Stimulated activated naive CD8-positive, alpha-beta T cell treated with anti-CD3 and anti-CD28 coated beads, Interleukin-15, amount 100 ng/mL, for 72 hours (primary cell): ENCODE measurements at places on chromosomes 7 and 10.

- peak; percentile 34 for DNase-seq
Measured at GRCh38 chr7:144820552-144820951, 15.3 kb downstream of the TPK1 start.

GRCh38 chr10:132445516-132446194 lies 48.7 kb downstream of the PWWP2B start:
- no peak for DNase-seq

DNA sequence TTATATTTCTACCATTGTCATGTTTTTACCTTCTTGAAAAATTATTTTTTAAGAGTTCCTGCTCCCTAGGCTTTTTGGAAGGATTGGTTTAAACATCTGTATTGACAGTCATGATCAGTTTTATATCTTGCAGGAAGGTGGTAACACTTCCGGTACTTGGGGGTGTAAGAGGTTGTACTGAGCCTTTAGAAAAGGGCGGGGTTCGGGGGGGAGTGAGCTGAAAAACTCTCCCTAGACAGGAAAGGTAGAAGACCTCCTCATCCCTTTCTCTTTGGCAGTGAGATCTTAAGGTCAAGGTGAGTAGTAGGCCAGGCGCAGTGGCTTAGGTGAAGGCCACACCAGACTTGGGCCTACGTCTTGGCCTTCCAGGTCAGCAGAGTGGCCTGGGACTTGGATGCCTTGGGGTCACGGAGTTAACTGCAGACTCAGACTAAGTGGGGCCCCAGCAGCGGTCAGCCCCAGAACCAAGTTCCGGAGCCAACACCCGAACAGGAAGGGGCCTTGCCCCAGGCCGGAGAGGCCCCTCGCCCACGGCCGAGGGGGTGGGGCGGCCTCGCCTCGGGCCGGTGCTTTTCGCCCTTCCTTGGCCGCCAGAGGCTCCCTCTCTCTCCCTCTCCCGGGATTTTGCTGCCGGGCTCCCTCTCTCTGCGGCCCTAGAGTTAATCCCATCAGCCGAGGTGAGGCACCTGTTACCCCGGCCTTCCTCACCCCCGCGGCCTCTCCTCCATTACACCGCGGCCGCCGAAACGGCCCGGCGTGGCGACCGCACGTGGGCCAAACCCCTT lies at the start of gene PPP1R9A:
PPP1R9A (plus strand) TSS at position 569 of the 785 bp plus-strand sequence. CDS start 2,520 bp downstream, outside the sequence.
- no peak for DNase-seq

DNA sequence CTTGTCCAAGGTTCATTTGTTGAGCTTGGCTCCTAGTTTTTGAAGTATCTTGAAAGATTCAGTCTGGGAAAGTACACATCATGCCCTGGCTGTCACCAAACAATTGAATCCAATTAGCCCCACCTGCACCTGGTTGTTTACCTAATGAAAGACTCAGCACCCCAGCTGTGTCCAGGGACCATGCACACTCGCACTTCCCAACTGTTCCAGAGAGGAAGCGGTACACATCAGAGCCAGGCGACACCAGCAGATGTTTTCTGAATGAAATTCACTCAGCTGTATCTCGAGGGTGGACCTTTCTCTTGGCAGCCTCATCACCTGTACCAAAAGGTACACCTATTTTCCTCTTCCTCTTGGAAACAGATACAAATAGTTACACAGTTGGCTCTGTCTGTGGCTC lies 216.4 kb upstream of the LRGUK start:
- no peak for DNase-seq

DNA sequence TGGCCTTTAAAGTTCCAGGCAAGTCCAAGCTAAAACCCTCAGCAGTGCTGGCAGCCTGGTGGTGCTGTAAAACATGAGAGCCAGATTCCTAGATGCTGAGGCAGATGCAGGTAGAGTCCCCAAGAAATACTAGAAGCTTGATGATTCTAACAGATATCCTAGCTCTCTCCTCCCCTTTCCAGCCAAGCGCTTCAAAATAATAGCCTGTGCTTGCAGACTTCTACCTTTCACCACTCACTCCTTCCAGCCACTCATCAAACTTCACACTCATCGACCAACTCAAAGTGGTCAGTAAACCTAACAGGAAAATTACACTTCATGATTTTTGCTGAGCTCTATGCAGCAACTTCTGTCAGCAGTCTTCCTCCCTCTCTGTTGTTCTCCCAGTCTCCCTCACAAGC lies 50.2 kb downstream of the LMBR1 start:
- no peak for DNase-seq

- no peak for DNase-seq
Measured at GRCh38 chr7:96199421-96199820, 122.5 kb downstream of the SLC25A13 start.

- DNase-seq, result no peak
Measured at GRCh38 chr10:127193125-127193524, 3.3 kb downstream of the INSYN2A start.

DNA sequence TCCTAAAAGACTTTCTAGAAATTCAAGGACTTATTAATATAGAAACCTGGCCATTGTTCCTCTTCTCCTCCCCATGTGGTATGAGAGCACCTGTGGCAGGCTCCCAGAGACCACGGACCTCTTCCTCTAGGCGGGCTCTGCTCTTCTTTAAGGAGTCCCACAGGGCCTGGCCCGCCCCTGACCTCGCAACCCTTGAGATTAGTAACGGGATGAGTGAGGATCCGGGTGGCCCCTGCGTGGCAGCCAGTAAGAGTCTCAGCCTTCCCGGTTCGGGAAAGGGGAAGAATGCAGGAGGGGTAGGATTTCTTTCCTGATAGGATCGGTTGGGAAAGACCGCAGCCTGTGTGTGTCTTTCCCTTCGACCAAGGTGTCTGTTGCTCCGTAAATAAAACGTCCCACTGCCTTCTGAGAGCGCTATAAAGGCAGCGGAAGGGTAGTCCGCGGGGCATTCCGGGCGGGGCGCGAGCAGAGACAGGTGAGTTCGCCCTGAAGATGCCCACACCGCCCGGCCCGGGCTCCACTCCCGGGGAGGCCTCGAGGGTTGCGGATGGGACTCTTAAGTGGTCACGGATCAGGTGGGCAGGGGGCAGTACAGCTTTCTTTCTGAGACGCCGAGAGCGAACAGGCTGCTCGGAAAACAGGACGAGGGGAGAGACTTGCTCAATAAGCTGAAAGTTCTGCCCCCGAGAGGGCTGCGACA lies at the start of gene SLC26A4:
SLC26A4 (plus strand) TSS at position 448 of the 700 bp plus-strand sequence. CDS start 814 bp downstream, outside the sequence.
- DNase-seq, result peak; percentile 63

DNA sequence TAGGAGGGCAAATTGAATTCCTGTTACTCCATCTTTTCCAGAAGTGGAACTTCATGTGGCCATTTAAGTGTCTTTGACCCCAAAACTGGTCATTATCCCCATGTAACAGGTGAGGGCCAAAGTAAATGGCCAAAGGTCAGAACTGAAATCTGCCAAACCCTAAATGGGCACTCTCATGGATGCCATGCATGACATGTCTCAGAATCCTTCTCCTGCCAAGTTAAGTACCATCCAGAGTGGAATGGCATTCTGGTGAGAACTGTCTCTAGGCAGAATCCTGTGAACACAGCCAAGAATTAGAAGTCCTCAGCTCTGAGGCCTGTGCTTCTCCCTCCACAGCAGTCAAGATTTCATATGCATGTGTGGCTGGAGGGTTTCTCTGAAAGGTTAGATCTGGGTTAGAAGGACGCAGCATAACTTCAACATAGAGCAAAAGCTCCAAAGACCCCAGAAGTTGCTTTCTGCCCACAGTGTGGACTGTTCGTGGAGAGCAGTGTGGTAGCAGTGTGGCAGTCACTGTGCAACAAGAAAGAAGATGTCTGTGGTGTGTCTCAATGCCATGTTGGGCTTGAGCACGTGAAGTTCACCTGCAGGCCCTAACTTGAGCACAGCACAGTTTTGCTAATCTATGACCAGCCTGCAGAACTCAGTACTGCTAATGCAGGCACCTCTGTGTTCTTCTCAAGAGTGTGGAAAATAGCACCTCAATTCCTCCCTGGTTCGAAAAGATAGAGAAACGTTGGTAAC lies 121.3 kb downstream of the ADCY1 start:
- no peak for DNase-seq

GRCh38 chr7:38568497-38568896 lies 62.7 kb downstream of the AMPH start:
- DNase-seq, result no peak

GRCh38 chr7:40544871-40545303 lies 410.1 kb downstream of the SUGCT start:
- DNase-seq, result no peak
